ENCODE measurements at places on chromosomes 12 and 14.
A peak's percentile ranks its signal among the peaks of the same experiment; 100 is the strongest.

- no peak for DNase-seq
Measured at GRCh38 chr12:42237853-42238239, 202 bp downstream of the YAF2 start.

DNA sequence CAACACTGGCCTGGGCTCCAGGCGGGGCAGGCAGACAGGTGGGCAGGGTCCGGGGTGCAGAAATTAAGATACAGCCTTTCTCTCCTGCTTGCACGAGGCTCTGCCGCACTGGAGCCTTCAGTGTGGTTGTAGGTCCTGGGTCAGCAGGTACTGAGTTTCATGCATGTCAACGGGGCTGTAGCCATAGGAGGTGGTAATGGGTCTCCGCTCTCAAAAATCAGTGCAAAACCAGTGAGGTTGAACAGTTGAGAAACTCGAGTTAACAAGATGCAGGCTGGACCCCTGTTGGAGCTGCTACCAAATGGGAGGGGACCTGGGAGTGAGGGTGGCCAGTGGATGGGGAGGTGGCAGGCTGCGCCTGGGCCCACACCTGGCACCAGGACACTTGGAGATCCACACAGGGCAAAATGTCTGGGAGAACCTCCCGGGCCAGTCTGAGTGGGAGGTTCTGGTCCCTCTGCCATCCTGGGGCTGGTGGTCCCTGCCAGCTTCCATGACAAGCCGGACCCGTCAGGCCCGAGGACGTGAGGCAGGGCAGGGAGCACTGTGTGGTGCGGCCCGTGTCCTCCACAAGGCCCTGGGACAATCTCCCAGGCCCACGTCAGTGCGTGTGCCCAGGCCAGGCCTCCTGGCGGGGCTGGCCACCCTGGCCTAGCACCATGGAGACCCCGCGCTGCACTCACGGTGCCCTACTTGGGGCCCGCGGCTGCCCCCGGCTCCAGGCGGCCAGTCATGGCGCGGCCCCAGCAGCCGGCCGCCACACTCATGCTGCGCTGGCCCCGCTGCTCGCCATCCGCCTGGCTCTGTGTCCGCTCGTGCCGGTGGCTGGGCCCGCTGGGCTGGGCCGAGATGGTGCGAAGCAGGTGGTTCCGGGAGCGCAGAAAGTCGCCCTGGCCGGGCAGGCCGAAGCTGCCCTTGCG lies 5.1 kb downstream of the ARL6IP4 start:
- no peak for DNase-seq

- no peak for DNase-seq
Measured at GRCh38 chr14:52082903-52083302, 14.0 kb upstream of the NID2 start.

- DNase-seq, result no peak
Measured at GRCh38 chr14:56379956-56380355, 199.6 kb upstream of the TMEM260 start.

DNA sequence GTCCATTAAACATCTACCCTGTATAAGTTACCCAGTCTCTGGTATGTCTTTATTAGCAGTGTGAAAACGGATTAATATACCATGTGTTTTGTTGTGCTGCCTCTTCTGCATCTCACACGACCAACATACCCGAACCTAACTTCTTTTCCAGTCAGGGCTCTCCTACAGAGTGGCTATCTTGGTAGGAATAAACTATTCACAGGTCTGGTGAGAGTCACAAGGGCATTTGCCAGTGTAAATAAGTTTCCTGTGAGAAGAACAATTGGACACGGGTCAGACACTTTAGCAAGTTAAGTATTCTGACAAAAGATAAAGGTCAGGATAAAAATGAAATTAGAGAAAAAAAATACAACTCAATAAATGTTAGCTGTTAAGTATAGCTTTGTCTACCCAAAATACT lies 60.9 kb downstream of the MYF5 start:
- no peak for DNase-seq

DNA sequence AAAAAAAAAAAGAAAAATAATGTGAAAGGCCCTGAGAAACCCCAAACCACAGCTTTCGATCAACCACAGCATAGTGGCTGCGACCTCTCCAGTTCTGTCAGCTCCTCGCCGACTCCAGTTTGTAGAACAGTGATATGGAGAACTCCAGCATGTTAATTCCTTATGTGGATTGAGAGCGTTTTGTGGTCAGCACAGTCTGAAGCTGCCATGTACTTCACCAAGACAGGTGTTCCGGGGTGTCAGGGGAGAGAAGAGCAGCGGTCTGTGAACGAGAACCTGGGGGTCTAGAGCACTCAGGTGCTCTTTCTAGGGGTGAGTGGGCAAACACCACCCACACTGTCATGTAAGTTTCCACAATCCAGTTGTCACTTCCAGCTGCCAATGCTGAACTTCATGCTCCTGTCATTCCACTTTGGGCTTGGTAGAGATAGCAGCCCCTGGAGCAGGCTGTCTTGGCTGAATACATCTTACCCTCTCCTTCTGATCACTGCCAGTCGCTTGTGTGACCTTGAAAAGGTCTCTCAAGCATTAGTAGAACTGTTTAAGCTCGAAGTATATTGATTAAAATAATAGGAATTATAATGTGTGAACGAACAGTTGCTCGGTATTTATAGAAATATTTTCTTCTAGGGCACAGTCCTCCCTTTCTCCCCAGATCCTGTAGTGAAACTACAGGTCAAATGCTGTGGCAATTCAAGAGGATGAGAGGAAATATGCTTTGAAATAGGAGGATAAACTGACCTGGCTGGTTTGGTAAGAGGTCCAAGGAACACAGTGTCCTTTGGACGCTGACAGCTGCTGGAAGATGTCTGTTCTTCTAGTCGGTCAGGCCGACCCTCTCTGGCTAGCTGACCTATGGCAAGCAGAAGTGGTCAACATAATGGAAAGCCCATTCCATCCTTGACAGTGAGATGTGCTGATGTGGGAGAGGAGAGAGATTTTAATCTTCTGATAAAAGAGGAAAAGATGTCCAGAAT lies 15.7 kb upstream of the MAX start:
- no peak for DNase-seq

GRCh38 chr12:86663716-86664115 lies 407.5 kb upstream of the MGAT4C start:
- no peak for DNase-seq

- DNase-seq, result peak; percentile 55
Measured at GRCh38 chr12:15774819-15775218, 14.4 kb downstream of the EPS8 start.

DNA sequence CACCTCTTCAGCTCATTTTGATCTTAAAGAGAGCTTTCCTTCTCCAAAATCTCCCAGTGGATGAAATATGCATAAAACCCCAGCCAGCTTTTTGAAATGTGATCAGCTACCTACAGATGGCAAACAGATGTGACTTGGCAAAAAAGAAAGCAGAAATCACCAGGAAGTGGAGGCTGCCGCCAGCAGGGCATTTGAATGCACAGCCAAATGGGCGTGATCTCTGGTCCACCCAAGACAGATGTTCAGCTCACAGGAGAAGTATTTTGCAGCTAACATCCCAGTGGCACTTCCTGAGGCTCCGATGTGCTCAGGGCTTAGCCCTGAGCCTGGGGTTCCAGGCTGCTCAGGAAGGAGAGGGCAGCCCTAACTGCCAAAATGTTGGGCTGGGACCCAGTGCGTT lies 78.3 kb downstream of the LGMN start:
- peak; percentile 97 for DNase-seq

GRCh38 chr12:53097564-53098353 lies at the start of gene IGFBP6:
Gene IGFBP6 (plus strand): TSS chr12:53097667. CDS start chr12:53097718, 51 bp downstream.
- no peak for DNase-seq

GRCh38 chr14:96795109-96795828 lies 1.9 kb upstream of the VRK1 start:
- DNase-seq, result no peak

DNA sequence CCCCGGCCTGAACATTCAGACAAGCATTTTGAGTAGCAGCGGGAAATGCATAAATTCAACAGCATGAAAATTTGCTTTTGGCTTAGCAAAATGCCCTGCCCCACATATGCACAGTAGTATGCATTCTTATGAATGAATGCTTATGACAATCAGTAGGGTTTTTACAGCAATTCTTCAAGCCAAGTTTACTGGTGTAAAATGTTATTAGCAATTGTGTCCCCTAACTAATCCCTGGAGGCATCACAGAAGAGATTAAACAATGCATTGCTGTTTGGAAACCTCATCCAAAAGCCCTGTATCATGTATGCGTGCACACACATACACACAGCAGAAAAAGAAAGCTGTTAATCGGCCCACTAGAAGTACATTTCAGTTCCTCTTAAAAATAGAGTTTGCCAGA lies 406.5 kb downstream of the LRIG3 start:
- no peak for DNase-seq
